ENCODE measurements at places on chromosomes 3 and 15. TPM values are rescaled to one million over a fixed set of nuclear protein-coding genes. Genes with fewer than 3 reads are reported as not detected.

DNA sequence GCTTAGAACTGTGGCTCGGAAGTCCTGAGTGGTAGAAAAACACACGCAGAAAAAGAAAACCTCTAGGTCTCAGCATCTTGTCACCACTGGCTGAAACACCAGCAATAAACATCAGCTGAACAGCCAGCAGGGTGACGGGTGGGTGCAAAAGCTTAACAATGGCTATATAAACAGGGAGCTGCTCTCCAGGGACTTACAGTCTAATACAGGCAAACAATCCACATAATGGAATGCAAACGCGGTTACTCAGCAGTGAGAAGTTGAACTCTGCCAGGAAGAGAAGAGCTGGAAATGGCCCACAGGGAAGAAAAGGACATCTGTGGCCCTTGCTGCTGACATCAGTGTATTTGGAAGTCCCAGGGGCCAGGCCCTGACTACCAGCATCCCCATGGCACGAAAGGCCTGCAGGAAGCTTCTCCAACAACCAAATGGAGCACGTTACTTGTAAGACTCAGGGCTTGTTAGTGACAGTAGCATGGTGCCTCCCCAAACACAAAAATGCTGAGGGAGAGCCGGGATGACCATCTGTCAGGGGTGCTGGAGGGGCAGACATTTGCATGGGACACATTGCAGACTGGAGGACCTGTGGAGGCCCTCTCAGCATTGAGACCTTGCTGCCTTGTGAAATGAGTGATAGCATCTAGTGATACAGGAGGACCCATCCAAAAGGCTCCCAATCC lies 3.0 kb downstream of the HEG1 start:
- peak; percentile 36 for DNase-seq

DNA sequence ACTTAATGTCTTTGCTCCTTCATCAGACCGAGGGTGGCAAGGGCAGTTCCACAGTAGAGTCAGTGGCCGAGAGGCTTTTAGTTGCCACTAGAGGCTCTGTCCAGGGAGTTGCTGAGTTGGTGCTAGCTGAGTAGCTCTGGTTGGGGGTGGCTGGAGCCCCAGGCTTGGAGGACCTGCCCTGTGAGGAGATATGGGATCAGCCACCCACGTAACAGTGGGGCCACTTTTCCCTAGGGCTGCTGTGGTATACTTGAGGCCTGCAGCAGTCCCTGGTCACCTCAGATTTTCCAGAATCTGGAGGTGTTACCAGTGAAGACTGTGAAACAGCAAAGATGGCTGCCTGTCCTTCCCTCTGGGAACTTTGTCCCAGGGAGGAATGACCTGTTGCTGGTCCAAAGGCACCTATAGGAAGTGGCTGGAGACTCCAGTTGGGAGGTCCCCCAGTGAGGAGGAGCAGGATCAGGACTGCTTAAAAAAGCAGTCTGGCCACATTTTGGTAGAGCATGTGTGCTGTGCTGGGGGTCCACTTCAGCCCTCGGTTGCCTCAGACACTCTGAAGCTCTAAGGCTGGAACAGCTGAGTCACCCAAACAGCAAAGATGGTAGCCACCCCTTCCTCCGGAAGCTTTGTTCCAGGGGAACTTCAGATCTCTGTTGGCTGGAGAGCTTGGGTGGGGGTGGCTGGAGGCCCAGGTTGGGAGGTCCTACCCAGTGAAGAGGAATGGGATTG lies 72.9 kb downstream of the AKAP13 start:
- DNase-seq: no peak

Gene ZNF148
- 3.7 TPM for polyA plus RNA-seq

Gene CCR3
- 0.10 TPM for polyA plus RNA-seq

GRCh38 chr3:178982137-178982536 lies 89.5 kb downstream of the ZMAT3 start:
- DNase-seq: no peak

Gene IMPG2
- polyA plus RNA-seq: 0.09 TPM
